Activated CD4-positive, alpha-beta T cell treated with anti-CD3 and anti-CD28 coated beads for 36 hours (primary cell): ENCODE measurements at places on chromosomes 6 and 20. TPM values are rescaled to one million over a fixed set of nuclear protein-coding genes. Genes with fewer than 3 reads are reported as not detected.

The GABRR1 gene
- total RNA-seq, result not detected

The PAK5 gene
- total RNA-seq, result not detected

The DACT2 gene
- 0.39 TPM for total RNA-seq

The NT5E gene
- 4.9 TPM for total RNA-seq

The GPANK1 gene
- 35.2 TPM for total RNA-seq

The MDN1 gene
- 59.5 TPM for total RNA-seq

The THEMIS gene
- total RNA-seq, result 24.5 TPM

The TOMM34 gene
- 61.2 TPM for total RNA-seq

The SULF2 gene
- not detected for total RNA-seq

The GCNT2 gene
- total RNA-seq, result 2.2 TPM

The PLCB4 gene
- not detected for total RNA-seq

The TMC2 gene
- total RNA-seq, result not detected

The TFAP2A gene
- 0.26 TPM for total RNA-seq

The ANKS1A gene
- 9.1 TPM for total RNA-seq

The GUCA1A gene
- not detected for total RNA-seq

The HMGCLL1 gene
- total RNA-seq, result not detected

The TRIM15 gene
- total RNA-seq, result 0.18 TPM

The AIG1 gene
- 22.8 TPM for total RNA-seq

The TREML1 gene
- not detected for total RNA-seq

The HLA-DQA1 gene
- total RNA-seq, result 0.61 TPM

The GFOD1 gene
- 4.2 TPM for total RNA-seq

The MYO6 gene
- total RNA-seq, result 1.1 TPM

The PACSIN1 gene
- total RNA-seq, result 0.14 TPM

The AIF1 gene
- total RNA-seq, result 96.1 TPM

The FOXQ1 gene
- not detected for total RNA-seq

The IL17F gene
- total RNA-seq, result 155 TPM

The IPCEF1 gene
- total RNA-seq, result 11.6 TPM

The OR2J3 gene
- not detected for total RNA-seq

The KIFC1 gene
- 86.0 TPM for total RNA-seq

The GMPR gene
- 1.4 TPM for total RNA-seq

The CCDC170 gene
- not detected for total RNA-seq

The ARFGEF2 gene
- 19.3 TPM for total RNA-seq

The PYGB gene
- 21.1 TPM for total RNA-seq

The SPATS1 gene
- total RNA-seq, result not detected

The PSORS1C1 gene
- total RNA-seq, result 0.33 TPM

The ZC3H12D gene
- 89.9 TPM for total RNA-seq

The TCP11 gene
- not detected for total RNA-seq

The TTK gene
- total RNA-seq, result 39.1 TPM
